ENCODE measurements at places on chromosomes 1 and 21.

DNA sequence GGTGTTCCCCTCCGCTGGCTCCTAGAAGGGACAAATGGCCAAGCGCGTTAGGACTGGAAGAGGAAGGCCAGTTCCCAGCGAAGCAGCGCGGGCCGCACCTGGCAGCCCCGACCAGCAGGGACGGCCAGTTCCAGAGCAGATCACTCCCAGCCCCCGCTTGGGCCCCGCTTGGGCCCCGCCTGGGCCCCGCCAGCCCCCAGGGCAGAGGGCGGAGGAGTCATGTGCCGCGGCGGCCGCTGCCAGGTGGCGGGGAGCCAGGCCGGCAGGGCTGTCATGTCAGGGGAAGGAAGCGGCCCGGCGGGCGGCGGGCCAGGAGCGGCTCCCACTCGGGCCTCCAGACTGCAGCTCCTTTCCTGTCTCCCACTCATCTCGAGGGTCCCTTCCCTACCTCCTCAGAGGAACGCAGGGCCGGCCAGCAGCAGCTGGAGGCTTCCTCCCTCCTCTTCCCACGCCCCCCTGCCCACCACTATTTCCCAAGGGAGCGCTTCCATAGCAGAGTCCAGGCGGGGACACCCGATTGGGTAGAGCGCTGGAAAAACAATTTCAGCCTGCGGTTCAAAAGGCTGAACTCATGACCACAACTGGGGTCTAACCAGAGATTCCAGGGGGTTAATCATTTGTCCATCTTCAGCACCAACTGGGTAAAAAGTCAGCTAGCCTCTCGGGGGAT, 16.5 kb downstream of the ZNF697 start:
- DNase-seq, result no peak

GRCh38 chr1:30102605-30103004, 620.8 kb downstream of the MATN1 start:
- DNase-seq, result no peak

DNA sequence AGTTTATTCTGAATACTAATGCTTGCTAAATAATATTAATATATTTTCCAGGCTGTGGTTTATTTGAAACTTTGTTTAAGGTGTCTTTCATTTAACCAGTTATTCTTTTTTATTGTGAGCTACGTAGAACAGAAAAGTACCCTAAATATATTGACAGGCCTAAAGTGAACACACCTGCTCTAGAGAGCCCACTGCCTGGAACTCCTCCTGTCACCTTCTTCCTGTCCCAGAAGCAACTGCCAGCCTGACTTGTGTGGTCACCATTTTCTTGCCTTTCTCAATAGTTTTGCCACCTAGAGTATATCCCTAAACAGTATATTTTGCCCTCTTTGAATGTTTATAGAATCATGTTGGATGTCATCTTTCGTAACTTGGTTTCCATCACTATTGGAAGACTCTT, 48.5 kb downstream of the SCCPDH start:
- no peak for DNase-seq

GRCh38 chr1:57500136-57500830, 76.4 kb upstream of the DAB1 start:
- DNase-seq, result no peak
